Stimulated activated CD4-positive, alpha-beta T cell treated with anti-CD3 and anti-CD28 coated beads, Interleukin-4, amount 100 ng/mL, for 24 hours (primary cell): ENCODE measurements at places on chromosomes 5 and 9.
A peak's percentile ranks its signal among the peaks of the same experiment; 100 is the strongest.

GRCh38 chr9:6781476-6781875 is 23.7 kb downstream of the KDM4C start:
- DNase-seq = no peak

DNA sequence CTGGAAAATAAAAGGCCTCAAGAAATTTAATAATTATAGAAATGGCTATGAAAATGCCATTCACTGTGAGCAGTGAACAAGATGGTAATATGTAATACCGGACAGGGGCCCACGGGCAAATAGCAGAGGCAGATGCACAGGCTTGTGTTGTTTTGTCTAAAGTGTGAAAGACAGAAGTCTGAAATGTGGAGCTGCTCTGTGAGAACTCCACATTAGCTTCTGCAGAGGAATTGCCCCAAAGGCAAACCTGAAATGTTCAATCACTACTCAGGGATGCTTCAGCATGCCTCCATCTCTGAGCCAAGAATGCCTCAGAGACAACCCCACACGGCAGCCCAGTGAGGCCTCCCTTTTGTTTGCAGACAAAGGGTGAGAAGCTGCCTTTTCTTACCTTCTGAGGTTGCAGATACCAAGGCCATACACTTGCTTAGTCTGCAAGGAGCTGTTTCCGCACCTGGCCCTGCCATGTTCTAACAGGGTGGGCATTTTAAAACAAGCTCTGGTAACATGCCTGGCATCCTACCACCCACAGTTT is 124.3 kb upstream of the CXCL14 start:
- no peak for DNase-seq

- no peak for DNase-seq
Observed at GRCh38 chr9:27351438-27351837, 54.5 kb upstream of the EQTN start.

DNA sequence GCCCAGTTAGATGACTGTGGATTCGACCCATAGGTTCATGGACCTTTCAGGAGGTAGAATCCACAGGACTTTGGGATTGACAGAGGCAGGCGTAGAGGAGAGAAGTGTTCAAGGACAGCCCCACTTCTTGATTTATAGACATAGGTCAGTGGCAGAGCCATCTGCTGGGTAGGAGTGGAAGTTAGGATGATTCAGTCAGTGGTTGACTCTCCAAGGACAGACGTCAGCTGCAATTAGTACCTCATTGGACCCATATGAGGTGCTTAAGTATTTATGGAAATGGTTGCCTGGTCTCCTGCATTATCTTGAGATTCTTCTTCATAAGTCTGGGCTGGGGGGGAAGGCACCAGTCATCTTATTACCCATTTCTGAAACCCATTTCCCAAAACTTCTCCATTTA is 70.9 kb downstream of the SH3RF2 start:
- DNase-seq = no peak

- DNase-seq = no peak
Observed at GRCh38 chr5:83058726-83059125, 18.5 kb downstream of the TMEM167A start.

DNA sequence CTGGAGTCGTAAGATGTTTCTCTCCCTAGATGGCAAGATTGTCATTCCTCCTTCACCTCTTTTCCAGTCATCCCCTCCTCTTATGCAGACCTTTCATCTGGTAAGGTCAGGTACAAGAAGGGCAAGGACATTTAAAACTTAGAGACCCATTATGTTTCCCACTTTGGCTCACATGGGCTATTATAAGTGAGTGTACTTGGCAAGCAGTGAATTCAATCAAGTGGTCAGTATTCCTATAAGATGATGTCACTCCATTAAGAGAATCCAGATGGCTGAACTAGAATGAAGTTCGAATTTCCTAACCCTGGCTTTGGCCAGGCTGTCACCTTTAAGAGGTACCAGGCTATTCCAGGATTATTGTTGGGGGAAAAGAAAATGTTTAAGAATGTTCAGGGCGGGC is 32.2 kb downstream of the ZNF131 start:
- no peak for DNase-seq

- no peak for DNase-seq
Observed at GRCh38 chr5:82657033-82657699, 379.0 kb upstream of the RPS23 start.

DNA sequence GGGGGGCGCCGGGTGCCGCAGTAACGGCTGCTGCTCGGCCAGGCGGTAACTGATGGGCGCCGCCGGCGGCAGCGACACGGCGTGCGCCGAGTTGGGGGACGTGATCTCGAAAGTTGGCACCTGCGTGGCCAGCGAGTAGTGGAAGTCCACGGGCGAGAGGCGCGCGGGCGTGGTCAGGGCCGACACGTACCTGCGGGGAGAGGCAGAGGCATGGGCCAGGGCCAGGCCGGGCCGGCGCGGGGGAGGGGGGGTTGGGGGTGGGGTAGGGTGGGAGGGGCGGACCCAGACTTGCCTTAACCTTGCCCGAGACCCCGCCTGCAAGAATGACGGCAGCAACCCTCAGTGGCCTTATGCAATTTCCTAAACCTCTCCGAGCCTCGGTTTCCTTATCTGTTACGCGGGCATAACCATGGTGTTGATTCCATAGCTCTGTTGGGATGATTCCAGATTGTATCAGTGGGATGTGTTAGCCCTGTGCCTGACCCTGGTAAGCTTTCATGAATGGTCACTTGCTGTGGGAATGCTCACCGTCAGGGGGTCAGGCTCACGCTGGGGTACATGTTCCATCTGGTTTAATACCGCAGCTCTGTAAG is 53.0 kb downstream of the PSD2 start:
- peak; percentile 26 for DNase-seq

DNA sequence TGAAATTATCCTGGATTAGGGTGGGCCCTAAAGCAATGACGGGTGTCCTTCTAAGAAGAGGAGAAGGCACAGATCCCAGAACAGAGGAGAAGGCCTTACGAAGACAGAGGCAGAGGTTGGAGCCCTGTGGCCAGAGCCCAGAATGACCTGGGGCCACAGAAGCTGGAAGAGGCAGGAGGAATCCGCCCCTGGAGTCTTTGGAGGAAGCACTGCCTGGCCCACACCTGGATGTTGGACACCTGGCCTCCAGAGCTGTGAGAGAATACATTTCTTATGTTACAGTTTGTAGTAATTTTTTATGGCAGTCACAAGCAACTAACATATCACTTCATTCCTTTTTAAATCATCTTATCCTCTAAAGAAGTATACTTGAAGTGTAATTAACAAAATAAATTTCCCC is 8.5 kb downstream of the MRPL36 start:
- DNase-seq = no peak

GRCh38 chr5:142864290-142865260 is 94.4 kb downstream of the ARHGAP26 start:
- no peak for DNase-seq

DNA sequence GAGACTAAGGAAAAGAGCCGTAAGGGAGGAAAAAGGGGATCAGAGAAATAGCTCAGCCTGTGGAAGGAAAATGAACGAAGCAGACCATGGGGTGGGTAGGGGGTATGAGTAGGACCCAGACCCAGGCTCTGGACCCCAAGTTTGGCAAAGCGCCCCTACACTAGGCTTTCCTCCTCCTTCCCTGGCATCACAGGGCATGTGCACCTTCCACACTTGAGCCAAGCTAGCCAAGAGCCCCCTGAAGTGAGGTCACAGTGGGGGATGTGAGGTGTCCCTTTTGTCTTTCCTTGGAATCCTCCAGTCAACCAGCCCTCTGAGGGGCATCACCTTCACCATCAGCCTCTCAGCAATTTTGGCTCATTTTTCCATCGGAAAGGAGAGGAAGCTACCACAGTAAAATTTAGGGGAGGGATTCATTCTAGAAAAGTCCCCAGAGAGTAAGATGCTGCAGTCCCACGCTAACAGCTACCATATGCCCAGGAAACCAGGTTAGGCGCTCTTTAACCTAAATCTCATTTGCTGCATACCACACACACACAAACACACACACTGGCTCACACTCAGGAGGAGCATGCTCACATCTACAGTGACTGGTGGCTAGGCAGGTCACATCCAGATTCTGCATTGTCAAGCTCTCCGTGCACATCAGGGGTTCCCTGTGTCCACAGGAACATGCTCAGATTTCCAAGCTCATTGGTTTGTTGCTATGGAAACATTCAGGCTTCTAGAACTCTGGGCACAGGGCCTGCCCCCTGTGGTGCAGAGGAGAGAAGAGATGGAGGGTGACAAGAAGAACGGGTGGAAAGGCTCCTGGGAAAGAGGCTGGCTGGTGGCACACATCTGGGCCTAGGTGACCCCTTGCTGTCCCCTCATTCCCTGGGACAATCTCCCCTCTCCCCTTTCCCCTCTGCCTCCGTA is 9.9 kb downstream of the REEP2 start:
- DNase-seq = no peak

DNA sequence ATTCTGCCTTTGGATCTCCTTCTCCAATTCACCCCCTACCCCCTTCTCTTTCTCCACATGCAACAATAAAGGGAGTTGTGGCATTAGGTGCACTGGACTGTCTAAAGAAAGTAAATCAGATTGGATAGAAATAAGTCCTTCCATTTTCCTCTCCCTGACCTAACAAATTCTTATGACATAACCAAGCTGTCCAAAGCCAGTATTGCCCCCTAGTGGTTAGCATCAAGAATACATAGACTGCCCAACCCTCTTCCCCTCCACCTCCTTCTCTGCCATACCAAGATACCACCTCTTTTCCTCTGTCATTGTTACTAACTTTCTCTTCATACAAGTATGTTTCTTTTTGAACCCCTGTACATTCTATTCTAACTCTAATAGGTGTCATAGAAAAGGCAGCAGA is 45.7 kb downstream of the PPARGC1B start:
- no peak for DNase-seq

GRCh38 chr9:37693260-37693659 is 42.5 kb downstream of the FRMPD1 start:
- no peak for DNase-seq

DNA sequence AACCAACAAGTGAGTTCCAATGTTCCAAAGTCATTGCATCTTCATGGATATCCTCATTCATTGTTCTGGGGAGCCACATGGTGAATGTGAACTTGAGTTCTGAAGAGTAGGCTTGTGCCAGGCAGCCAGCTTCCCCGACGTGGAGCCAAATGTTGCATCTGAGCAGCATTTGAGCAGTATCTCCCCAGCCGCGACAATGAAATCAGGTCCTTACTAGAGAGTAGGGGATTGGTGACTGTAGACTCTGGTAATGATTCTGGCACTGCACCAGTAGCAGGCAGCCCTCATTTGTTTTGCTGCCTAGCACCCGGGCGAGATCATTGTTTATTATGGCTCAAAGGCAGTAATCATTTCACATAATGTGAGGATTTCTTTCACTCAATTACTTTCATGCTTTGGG is 451.4 kb upstream of the C9orf72 start:
- no peak for DNase-seq

GRCh38 chr9:78982849-78983248 is 588.9 kb upstream of the TLE4 start:
- no peak for DNase-seq

DNA sequence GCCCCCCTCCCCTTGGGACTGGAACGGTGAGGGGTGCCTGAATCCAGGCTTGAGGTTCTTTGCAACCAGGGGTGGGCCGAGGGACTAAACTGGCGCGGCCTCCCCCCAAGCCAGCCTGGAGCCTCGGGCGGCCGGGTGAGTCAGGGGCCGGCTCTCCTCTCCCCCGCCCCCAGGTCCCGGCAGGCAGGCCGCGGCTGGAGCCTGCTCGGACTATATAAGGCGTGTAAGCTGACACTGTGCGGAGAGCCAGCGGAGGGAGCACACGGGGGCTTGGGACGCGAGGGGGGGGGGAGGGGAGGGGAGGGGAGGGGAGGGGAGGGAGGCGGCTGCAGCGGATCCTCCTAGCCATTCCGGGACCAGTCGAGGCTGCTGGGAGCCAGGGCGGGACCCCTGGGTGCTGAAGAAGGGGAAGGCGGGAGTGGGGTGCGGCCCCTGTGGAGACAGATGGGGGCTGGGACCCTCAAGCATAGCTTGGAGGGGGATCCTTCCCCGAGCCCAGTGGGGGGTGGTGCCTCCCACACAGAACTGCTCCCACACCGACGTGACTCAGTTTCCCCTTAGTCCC is 595 bp downstream of the PDLIM7 start:
- no peak for DNase-seq

GRCh38 chr9:70532716-70533115 is 118.3 kb upstream of the KLF9 start:
- DNase-seq = no peak

- no peak for DNase-seq
Observed at GRCh38 chr5:156380848-156381247, 53.9 kb downstream of the SGCD start.

DNA sequence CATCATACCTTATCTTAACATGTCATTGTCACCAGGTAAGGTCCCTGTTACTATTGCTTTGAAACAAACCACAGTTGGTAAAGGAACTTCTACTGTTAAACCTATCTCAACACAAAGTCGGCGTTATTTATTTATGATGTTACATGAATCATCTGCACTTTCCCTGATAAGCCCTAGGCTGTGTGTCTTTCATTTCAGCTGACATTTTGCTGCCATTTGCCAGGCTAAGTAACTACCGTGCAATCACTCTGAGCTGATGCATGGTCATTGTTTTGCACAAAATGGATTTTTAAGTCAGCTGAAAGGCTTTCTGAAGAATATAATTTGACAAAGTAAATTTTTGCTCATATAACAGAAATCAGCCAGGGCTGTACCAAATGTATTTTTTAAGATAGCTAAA is 546.5 kb downstream of the ZNF608 start:
- no peak for DNase-seq

DNA sequence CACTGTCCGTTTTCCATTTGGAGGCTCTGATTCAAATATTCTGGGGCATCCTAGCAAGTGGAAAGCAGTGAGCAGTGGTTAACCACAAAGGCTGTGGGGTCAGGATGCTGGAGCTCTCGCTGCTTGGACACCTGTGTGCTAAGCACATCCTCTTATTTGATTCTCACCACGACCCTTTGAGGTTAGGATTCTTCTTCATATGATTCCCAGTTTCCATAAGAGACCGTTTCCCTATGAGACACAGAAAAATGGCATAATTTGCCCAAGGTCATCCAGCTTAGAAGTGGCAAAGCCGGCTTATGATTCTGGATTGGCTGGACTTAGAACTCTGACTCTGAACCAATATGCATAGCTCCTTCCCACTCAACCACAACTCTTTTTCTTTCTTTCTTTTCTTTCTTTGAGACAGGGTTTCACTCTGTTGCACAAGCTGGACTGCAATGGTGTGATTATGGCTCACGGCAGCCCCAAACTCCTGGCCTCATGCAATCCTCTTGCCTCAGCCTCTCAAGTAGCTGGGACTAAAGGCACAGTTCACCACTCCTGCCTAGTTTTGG is 207.7 kb downstream of the TTLL11 start:
- no peak for DNase-seq
